ENCODE measurements at places on chromosomes 3 and 15.

- DNase-seq: no peak
Observed at GRCh38 chr15:60859996-60860494, 369.1 kb downstream of the RORA start.

DNA sequence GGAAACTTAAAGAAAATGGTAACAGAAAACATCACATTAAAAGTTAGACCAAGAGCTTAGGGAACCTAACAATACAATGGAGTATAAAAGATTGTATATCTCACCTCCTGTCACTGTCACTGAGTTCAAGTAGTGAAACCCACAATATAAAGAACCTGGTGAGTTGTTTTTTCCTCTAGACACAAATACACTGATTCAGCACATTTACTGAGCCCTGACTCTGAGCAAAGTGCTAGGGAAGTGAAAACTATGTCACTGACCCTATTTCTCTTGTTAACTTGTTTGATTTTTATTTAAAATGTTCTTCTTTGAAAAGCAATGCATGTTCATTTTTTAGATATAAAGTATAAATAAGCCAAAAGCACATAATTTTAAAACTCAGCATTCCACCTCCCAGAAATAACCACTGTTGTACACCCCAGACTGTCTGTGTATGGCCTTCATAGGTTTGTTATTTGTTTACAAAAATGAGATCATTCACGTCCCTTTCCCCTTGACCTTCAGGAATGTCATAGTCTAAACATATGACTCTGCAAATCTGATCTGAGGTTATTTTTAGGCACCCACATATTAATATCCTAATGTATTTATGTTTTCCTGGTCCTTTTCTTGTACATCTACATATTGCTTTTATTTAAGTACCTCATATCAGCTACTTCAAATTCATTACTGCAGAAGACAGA is 69.2 kb upstream of the CSTA start:
- DNase-seq: no peak

GRCh38 chr3:60890226-60890625 is 361.0 kb downstream of the FHIT start:
- DNase-seq: no peak

DNA sequence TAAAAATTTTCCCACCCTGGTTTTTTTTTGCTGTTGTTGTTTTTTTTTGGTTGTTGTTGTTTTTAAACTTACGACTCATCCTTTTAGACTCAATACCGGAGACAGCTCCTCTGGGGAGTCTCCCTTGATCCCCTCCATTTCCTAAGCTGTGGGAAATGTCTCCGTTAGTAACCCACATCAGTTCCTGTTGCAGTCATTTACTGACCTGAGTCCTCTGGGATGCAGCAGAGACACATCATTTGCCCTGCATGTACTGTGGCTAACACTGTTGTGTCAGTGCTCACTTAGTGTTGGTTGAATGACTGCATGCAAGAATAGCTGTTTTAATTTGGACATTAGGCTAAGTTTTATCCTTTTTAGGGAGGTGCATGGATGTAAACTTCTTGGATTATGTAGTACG is 83.8 kb downstream of the MBNL1 start:
- no peak for DNase-seq

GRCh38 chr15:73139744-73140553 is 87.7 kb downstream of the NEO1 start:
- DNase-seq: no peak

DNA sequence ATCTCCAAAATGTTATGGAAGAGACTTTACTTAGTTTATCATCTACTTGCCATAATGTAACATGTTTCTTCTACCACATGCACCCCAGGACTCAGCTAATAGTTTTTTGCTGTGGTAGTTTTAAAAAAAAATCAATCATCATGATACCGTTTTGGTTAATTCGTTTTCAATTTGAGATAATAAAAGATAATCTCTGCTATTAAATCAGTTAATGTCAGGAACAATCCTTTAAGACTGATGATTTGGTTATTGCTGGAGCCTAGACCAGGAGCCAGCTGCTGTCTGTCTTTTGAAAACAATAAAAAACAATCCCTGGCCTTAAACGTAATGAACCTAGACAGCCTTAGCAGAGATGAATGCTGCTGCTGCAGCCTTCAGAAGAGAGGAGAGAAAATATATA is 403.7 kb downstream of the OXSM start:
- DNase-seq: no peak

GRCh38 chr3:169581633-169582032 is 81.9 kb downstream of the MECOM start:
- DNase-seq: no peak

GRCh38 chr15:96535148-96535547 is 204.6 kb downstream of the NR2F2 start:
- DNase-seq: no peak

GRCh38 chr3:14304101-14305045 is 98.0 kb upstream of the SLC6A6 start:
- DNase-seq: no peak

- no peak for DNase-seq
Observed at GRCh38 chr15:90141646-90142045, 39.4 kb upstream of the IDH2 start.

GRCh38 chr15:81165535-81165934 is 31.1 kb upstream of the IL16 start:
- no peak for DNase-seq

GRCh38 chr3:123194552-123194951 is 7.2 kb upstream of the SEC22A start:
- no peak for DNase-seq

DNA sequence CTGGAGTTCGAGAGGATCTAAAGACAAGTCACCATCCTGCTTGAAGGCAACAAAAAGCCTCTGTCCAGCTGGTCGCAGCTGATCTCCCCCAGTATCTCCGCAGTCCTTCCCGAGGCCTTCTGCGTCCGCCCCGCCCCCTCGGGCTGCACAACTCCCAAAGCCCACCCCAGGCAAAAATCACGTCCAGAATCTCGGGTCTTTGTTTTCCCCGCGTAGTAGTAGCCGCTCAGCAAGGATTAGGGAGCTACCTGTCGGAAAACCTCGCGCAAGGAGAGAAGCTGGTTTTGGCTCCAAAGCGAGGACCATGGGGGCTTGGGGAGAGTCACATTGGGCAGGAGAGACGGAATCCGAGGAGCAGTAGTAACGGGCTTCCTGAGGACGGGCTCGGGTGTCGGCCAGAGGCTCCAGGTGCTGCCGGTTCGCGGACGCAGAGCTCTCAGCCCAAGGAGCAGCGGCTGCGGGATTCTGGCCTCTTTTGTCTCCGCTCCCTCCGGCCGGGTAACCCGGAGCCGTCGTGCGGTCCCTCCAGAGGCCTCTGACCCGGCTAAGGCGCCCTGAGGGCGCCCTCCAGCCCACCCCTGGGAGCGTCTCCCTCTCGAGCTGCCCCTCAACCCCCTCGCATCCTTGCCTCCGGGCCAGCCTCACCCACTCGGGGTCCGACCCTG is 401 bp downstream of the ZSCAN29 start:
- DNase-seq: no peak

GRCh38 chr3:73729969-73730440 is 105.3 kb upstream of the PDZRN3 start:
- no peak for DNase-seq

DNA sequence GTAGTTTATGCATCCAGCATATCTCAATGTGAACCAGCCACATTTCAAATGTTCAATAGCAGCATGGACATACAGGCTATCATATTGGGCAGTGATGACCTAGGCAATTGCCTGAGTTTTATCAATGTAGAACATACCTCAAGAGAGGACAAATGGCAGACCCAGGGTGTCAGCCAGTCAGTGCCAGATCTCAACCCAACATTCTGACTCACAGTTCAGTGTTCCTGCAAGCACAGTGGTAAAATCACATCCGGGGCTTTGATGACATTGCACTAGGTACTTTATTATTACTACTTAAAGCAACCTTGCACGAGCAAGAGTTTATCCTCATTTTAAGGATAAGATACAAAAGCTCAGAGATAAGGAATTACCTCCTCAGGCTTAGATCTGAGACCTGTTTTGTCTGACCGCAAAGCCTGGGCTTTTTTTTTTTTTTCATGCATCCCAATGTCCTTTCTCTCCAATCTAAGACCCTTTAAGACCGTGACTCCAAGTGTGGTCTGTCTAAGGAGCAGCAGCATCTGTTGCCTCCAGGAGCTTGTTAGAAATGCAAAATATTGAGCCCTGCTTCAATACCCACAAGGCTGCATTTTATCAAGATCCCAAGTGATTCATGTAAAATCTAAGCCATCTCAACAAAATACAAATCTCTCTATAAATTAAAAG is 60.1 kb downstream of the SLC12A1 start:
- no peak for DNase-seq

DNA sequence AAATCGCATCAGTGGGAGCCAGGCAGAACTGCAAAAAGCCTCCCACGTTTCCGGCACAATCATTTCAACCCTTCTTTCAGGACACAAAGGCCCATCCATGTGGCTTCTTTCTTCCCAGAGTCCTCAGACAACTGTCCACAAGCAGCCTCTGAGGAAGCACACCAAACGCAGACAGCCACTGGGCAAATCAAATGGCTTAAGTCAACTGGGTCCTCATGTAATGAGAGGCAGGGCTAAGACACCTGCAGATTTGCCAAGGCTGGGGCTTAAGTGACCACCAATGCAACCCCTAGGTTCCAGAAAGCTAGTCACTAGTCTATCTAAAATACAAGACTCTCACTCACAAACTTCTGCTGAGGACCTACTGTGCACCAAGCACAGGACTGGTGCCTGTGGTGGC is 8.0 kb downstream of the OSBPL10 start:
- DNase-seq: no peak

DNA sequence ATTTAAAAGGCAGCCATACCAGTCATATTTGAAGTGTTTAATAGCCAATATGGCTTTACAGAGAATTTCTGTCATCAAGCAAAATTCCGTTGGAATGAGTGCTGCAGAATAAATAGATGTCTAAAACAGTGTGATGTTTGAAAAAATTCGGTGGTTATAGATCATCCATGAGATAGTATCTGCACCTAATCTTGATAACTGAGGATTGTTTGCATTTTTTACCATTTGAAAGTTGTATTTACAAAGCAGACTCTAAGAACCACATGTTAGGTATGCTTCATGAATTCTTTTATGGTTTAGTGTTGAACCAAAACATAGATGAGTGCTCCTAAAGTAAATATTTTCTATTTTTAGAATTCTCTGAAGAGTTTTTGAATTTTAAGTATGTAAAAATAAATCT is 476.1 kb downstream of the NAALADL2 start:
- DNase-seq: no peak

GRCh38 chr3:64108231-64108630 is 84.9 kb upstream of the PSMD6 start:
- DNase-seq: no peak

DNA sequence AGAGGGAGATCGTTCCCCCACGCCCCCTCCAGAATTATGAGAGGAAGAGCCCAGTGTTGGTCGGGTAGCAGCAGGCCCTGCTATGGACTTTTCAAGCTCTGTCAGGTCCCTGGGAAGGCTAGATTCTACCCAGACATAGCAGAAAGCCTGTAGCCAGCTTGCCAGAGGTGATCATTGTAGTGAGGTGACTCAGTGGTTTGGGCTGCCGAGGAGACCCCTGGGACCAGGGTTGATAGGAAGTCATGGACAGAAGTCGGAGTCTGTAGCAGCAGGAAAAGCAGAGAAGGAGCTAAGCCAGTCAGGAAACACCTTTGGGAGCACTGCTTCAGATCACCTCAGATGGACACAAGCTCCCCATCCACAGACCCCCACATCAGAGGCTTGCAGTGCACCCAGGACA is 67.7 kb downstream of the CCNL1 start:
- DNase-seq: no peak

DNA sequence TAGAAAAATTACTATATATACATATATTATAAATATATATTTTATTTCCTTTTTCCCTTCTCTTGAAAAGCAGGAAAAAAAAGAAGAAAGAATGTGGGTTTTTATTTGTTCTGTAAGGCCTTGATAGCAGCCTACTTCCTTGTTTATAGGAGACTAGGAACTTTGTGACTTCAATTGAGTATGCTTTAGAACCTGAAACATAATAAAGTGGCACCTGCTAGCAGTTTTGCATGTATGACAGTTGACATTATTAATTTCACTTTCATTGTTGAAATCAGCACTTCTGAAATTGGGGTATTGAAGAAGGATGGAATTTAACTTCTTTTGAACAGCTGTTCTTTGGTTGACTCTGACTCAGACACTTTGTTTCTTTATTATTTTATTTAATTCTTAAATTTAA is 56.9 kb downstream of the GLCE start:
- DNase-seq: no peak

- no peak for DNase-seq
Observed at GRCh38 chr3:151989621-151990020, 116.2 kb downstream of the SUCNR1 start.

DNA sequence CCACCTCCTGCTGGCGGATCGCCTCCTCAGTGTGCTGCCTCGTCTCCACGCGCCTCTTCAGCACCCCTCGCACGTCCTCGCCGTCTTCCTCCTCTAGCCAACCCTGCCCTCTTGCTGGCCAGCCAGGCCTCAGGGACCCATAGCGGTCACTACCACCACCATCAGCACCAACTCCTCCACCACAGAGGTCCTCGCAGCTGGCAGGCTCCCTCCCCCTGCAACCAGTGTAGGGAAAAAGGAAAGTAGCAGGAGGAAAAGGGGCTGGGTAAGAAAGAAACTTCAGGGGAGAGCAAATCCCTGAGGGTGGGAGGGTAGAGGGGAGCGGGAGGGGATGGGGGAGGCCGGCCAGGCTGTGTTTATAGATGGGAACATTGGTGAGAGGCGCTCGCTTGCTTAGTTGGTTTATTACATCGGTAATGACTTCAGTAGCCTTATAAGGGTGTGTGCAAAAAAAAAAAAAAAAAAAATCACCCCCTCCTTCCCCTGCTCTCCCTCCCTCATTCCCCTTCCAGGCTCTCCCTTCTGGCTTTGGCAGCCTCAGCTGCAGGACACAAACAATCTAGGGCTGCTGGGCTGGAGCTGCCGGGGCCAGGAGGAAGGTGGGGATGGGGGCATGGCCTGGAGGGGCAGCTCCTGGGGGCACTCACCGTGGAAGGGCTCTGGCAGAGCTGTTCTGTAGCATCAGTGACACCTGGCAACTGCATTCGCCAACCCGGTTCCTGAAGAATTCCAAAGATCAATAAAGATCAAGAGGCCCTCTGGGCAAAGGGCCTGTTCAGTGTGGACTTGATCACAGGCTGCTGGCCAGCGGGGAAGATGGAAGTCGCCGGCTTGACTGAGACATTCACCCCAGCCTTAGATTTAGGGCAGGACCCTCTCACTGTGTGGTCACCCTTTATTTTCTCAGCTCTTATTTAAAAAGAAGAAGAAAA is 116.2 kb upstream of the HACD2 start:
- DNase-seq: no peak

DNA sequence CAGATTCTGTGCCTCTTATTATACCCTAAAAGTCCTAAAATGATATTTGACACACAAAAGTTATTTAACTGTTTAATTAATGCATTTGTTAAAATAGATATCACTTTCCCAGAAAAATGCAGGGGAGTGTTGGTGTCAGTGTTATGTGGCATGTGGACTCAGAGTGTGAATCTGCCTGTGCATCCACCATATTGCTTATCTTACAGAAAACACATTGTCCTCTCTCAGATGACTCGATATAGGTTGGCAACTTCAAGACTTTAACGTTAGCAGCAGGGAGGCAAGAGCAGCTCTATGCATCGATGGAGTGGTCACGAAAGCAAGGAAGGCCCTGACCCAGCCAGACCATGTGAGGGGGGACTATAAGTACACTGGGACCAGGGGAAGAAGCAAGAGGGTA is 165.4 kb upstream of the DCBLD2 start:
- DNase-seq: no peak

- no peak for DNase-seq
Observed at GRCh38 chr3:195212033-195212748, 58.8 kb downstream of the XXYLT1 start.
